Bronchus fibroblast of lung (primary cell): ENCODE measurements at places on chromosomes 16 and 17. TPM values are rescaled to one million over a fixed set of nuclear protein-coding genes. Genes with fewer than 3 reads are reported as not detected.

MPP3 gene
- 4.2 and 4.7 TPM in 2 replicates for total RNA-seq

SHISA6 gene
- total RNA-seq, result not detected in 2 replicates

PLXDC1 gene
- total RNA-seq, result under 0.01 and 0.15 TPM in 2 replicates

ADAMTS18 gene
- not detected in 2 replicates for total RNA-seq

WFDC1 gene
- 0.59 TPM in 1 of 2 replicates, not detected in the other for total RNA-seq

PERCC1 gene
- not detected in 2 replicates for total RNA-seq

AOC2 gene
- total RNA-seq, result 0.34 and 0.74 TPM in 2 replicates

COG1 gene
- 18.7 and 22.7 TPM in 2 replicates for total RNA-seq

ADORA2B gene
- total RNA-seq, result 17.1 and 22.1 TPM in 2 replicates

RABEP1 gene
- total RNA-seq, result 18.0 and 21.5 TPM in 2 replicates

CACNG5 gene
- 0.17 TPM in 1 of 2 replicates, not detected in the other for total RNA-seq

MYLK3 gene
- total RNA-seq, result under 0.01 TPM in 2 replicates

AMDHD2 gene
- 23.9 and 26.2 TPM in 2 replicates for total RNA-seq
